ENCODE measurements at places on chromosomes 11 and 22.
A peak's percentile ranks its signal among the peaks of the same experiment; 100 is the strongest.

- DNase-seq = no peak
Observed at GRCh38 chr11:75481223-75481921, 44.4 kb downstream of the GDPD5 start.

DNA sequence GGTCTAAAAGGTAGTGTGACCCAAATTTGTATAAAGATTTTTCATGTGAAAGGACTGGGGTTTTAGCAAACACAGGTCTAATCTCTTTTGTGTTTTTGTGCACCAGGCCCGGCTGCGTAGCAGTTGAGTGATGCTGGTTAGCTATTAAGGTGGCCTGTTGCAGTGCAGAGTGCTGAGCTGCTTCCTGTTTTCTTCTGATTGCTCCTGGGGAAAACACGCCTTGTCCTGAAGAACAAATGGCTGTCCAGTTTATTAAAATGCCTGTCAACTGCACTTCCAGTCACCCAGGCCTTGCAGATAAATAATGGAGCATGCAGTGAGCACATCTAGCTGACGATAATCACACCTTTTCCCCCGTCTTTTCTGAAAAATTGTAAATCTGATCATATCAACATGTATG, 1.8 kb downstream of the SRSF8 start:
- DNase-seq = peak; percentile 86

DNA sequence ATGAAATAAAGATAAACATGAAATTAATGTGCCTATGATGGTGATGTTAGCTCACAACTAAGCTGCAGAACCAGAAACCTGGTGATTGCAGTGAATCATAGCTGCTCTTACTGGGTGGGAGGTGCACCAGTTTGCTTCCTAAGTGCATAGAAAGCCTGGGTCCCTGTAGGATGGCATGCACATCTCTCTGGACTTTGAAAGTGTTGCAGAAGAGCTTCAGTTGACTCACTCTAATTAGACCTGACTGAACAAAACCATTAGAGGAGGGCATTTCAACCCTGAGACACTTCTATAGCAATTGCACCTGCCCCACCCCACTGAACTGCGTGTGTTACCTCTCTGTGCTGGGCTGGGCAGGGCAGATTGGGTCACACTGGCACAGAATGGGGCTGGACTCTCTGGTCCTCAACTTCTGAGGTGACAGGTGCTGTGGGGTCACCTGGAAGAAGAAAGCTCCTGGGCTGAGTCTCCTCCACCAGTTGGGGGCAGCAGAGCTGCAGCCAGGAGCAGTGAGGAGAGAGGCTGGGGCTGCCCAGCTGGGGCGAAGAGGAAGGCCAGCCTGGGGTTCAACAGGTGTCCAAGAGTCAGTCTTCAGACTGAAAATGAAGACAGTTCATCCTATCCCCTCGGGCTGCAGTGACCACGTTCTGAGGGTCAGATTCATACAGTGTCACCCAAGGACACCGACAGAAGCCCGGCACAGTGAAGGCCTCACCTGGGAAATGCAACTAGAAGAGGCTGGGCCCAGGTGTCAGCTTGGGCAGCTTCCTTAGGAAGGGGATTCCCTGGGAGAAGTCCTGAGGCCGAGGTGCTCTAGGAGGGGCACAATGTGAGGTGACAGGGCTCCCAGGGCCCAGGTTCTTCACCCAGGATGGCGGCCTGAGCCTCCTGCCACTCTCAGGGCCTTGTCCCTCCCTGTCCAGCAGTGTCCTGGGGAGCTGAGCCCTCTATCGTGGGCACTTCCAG, 58.1 kb downstream of the GGTLC2 start:
- no peak for DNase-seq

DNA sequence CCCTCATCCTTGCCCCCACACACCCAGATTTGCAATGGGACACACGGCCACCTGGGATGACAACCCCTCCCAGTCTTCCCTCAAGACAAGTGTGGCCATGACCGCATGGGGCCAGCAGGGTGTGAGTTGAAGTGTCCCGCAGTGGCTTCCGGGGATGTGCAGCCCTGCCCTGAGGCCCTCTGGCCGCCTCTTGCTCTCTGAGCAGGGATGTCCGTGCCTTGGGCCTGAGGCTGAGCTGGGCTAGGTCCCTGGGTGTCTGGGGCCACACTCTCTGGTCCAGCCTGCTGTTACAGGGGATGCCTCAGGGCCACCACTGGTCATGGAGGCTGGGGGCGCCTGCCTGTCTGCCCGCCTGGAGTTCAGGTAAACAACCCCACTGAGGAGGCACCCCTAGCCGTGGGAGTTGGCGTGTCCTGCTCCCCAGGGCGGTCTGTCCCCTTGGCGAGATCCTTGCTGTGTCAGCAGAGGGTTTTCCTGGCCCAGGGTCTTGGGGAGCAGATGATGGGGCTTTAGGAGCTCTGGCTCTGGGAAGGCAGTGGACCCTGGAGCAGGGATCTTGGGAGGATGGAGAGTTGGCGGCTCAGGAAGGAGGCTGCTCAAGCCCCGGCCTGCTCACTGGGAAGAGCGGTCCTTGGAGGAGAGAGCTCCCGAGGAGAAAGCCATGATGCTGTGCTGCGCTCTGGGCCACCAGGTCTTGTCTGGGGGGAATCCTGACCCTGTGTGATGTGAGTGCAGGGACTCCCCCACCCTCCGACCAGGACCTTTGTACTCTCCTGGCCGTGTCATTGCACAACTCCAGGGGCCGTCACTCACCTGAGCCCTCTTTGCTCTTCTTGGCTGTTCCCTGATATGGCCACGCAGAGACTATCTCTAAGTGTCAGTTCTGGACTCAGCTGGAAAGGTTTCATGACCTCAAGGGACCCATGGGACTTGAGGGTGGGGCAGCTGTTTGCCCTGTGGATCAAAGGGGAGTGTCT, 67.9 kb downstream of the KCNQ1 start:
- DNase-seq = no peak

DNA sequence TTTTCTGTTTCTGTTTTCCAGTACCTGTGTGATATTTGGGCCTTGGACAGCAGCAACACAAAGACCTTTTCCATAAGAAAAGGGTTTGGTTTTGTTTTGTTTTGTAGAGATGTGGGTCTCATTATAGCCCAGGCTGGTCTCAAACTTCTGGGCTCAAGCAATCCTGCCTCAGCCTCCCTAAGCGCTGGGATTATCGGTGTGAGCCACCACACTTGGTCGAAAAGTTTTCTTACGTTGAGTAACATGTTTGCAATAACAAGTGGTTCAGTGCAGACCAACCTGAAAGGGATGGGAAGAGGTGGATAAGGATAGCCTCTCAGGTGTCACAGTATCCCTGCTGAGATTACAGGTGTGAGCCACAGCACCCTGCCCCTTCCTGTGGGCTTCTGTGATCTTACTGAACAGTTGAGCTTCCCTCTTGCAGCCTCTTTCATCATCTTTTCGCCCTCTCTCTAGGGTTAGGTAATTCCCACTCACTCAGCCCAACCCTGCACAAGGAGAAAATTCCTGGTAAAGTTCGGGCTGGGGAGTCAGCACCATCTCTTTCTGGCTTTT, 3.5 kb upstream of the MRPL48 start:
- DNase-seq = no peak

DNA sequence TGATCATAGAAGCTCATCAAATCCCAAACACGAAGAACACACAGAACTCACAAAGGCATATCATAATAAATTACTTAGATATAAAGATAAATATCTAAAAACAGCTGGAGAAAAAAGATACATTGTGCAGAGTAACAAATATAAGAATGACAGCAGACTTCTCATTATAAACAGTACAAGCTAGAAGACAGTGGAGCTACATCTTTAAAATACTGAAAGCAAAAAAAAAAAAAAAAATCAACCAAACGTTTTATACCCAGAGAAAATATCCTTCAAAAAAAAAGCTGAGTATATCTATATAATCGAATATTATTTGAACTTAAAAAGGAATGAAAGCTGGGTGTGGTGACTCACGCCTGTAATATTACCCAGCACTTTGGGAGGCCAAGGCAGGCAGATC, 90.0 kb downstream of the SBF2 start:
- no peak for DNase-seq

GRCh38 chr22:44975427-44976262, 34.2 kb downstream of the PHF21B start:
- no peak for DNase-seq

GRCh38 chr22:26781596-26781995, 124.2 kb downstream of the MIAT start:
- DNase-seq = no peak

GRCh38 chr11:12674936-12675696, 895 bp downstream of the TEAD1 start:
- DNase-seq = peak; percentile 53

DNA sequence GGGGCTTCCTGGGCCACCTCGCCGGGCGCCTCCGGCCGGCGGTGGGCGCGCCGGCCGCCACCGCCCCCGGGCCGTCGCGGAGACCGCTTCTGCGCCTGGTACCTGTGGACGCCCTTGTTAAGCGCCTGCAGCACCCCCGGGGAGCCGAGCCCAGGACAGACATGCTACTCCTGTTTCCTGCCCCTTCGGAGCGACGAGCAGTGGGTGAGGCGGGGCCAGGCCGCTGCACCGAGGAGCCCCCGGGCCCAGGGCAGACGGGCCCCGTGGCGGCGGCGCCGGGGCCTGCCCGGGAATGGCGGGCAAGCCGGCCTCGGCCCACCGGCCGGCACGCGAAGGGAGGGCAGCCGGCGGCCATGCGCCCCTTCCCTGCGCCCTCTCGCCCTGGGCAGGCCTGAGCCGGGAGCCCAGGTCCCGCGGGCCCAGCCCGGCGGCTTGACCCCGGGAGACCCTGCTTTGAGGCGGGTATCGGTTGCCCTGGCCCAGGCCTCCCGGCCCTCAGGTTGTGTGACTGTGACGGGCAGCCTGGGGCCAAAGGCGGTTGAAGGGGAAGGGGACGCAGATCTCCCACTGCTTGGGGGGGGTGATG, 789 bp upstream of the KDM2A start:
- DNase-seq = peak; percentile 41

GRCh38 chr11:65415499-65416340, 6.9 kb upstream of the NEAT1 start:
- no peak for DNase-seq

DNA sequence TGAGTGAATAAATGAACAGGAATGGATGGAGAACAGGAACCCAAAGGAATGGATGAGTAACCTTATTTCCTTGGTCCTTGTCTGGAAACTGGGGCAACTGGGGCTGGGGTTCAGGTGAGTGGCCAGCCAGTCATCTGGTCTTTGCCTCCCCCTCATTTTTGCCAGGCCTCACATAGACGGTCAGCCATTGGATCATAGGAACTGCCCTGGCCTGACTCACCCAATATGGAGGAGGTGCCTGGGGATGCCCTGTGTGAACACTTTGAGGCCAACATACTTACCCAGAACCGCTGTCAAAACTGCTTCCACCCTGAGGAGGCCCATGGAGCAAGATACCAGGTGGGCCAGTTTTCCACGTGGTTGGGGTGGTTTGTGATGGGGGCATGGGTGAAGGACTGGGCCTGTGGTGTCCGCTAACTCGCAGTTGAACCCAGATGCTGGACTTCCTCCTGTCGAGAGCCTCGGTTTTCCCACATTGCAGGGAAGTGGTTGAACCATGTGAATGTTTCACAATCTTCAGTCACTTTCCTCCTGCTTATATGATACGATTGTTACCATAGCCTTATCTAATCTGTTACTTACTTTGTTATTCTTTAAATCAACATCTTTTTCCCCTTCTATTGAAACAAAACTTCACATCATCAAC, 4.4 kb downstream of the TRIOBP start:
- no peak for DNase-seq

DNA sequence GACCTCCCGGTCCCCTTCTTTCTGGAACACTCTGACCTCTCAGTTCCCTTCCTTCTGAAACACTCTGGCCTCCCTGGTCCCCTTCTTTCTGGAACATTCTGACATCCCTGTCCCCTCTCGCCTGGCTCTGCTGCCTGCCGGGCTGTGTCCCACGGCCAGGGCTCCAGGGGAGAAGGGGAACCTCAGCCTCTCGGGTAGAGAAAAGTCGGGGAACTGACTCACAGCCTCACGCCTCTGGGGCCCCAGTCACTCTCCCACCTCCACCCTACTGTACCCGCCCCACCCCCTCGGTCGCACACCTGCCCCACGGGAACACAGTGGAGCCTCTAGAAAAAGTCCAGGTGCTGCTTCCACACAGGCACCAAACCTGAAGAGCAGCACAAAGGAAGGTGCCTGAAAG, 93.3 kb downstream of the BRD1 start:
- DNase-seq = no peak

DNA sequence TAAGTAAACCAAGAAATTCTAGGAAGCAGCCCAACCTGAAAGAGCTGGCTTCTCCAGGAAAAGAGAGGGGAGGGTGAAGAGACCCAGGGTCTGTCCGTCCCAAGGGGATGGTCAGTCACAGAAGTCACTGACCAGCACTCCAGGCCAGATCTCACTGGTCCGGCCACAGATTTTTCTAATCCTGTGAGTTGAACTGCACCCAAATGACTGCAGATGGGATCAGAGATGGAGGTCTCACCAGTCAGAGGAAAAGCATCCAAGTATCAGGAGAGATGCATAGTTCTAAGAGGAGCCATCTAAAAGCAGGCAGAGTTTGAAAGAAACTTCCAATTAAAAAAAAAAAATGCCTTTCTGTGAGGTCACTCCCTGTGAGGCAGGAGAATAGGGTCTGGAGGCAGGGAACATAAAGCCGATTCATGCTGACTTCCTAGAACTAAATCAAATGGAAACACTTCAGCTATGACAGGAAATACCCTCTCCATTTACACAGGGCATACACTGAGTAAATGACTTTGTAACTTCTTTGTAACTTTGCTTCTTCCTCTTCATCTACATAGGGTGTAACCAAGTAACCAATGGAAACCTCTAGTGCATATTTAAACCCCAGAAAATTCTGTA, 144.5 kb downstream of the CCDC34 start:
- DNase-seq = no peak

DNA sequence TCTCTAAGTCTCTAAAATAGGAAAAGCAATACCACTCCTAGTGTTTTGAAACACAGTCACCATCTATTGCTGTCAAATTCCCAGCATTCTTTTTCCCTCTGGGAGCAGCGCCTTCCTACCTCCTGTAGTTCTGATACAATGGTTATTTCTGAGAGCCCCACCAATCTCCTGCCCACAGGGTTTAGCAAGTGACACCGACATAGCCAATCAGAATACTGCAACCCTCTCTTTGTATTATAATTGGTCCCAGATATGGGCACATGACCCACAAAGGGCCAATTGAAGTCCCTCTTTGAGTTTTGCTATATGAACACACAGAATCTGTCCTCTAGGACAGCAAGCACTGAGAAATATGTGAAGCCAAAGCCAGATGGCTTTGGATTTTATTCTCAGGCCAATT, 16.9 kb upstream of the ARHGAP42 start:
- no peak for DNase-seq

DNA sequence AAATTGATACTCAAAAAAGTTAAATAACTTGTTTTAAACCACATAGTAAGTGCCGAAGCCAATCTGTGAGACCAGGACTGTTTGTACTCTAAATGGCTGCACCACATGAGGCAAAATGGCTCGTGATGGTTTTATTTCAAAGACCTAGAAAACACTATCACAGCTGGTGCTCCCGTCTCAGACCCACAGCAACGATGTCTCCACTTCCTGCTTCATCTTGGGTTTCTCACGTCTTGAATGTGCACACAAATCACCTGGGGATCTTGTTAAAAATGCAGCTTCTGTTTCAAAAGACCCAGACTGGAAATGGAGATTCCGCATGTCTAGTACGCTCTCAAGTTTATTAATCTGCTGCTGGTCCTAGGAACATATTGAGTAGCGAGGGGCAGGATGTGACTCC, 1.2 kb downstream of the CD3E start:
- DNase-seq = no peak

All from NCI-H1092 treated with DMSO at 0.1 percent for 48 hours (cell line).